ENCODE measurements at places on chromosomes 16 and 17.
A peak's percentile ranks its signal among the peaks of the same experiment; 100 is the strongest.

DNA sequence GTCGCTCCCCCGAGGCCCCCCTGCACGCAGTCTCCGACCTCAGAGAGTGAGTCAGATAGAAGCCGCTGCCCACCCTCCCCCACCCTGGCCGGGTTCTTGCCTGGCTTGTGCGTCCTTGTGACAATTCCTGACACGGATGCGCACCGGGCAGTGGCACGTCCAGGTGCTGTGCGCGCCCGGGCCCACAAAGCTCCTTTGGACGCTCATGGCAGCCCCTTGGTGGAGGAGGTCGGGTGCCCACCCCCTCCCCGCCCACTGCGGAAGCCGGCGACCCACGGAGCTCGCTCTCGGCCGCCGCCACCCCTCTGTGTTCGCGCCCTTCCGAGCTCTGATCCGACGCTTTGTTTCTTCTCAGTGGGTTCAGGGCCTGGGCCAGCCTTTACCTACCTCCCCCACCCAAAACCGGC lies 662 bp upstream of the TUBB3 start:
- peak; percentile 46 for DNase-seq

DNA sequence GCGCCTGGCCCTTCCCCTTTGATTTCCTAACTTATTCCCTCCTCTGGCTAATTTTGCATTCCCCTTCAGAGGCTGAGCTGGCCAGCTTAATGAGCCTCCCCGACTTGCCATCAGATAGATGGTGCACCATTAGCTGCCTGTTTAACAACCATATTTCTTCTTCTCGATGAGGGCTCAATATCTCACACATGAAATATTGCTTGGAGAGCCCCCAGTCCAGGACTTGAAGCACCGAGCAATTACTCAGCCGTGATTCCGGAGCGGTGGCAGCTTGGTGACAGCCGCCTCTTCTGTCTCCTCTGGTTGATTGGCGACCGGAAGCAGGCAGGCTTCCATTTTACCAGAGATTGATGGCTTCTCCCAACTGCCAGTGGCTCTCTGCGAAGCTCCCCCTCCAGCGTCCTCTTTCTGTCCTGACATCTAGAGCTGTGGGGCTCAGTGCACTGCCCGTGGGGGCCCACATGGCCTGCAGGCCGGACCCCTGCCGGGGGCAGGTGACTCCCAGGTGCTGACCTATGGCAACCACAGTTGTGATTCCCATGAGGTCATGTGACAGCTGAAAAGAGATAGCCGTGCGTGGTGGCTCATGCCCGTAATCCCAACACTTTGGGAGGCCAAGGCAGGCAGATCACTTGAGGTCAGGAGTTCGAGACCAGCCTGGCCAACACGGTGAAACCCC lies 133.7 kb upstream of the SEC14L1 start:
- no peak for DNase-seq

DNA sequence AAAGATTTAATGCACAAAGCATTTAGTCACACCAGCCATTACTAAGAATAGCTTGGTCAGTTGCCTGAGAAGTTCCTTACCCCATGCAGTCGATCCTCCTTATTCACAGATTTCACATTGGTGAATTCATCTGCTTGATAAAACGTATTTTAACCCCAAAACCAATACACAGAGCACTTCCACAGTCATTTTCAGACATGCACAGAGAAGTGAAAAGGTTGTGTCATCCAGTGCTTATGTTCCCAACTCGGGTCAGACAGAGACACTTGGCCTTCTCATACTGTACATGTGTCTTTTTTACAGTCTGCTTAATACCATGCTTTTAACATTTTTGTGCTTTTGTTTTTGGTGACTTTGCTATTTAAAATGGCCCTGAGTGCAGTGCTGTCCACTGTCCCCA lies 219.7 kb downstream of the SPECC1 start:
- no peak for DNase-seq

GRCh38 chr17:69695646-69696045 lies 281.1 kb downstream of the MAP2K6 start:
- DNase-seq = no peak

DNA sequence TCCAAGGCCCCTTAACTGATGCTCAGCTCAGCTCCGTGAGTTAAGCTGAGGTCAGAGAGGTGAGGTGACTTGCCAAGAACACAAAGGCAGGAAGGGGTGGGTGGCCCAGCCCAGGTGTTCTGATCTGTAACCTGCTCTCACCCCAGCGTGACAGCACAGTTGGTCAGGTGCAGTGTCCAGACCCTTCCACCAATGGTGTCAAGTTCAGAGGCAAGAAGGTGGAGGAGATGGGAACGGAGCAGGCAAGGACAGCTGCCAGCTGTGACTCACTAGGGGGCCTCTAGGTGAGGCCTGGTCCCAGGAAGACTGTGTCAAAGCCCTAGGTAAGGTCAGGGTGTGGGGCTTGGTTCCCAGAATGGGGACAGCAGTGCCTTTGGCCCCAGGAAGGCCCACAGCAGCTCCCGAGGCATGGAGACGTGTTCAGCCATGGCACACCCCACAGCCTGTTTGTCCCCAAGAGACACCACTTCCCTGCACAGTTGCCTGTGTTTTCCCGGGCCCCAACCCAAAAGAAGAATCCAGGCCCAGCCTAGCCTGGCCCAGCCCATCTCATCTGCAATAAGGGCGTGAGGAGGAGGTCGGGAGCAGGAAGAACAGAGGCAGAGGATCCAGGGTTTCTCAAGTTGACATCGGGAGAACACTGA lies 7.2 kb downstream of the WFIKKN2 start:
- DNase-seq = no peak

DNA sequence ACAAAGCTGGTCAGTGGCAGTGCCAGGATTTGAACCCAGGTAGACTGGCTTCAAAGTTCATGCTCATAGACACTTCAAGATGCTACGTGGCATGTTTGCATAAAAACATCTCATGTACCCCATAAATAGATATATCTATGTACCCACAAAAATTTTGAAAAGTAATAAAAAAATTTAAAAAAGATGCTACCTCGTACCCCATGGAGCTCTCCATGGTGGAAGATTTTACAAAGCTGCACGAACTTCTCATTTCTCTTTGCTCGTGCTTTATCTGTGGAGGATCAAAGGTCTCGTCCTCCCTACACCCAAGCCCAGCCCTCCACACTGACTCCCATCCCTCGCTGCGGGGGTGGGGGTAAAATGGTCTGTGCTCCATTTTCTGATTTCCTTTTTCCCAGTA lies 135.5 kb downstream of the HAPSTR1 start:
- no peak for DNase-seq

GRCh38 chr17:76382351-76382802 lies 2.0 kb upstream of the SPHK1 start:
- peak; percentile 50 for DNase-seq

DNA sequence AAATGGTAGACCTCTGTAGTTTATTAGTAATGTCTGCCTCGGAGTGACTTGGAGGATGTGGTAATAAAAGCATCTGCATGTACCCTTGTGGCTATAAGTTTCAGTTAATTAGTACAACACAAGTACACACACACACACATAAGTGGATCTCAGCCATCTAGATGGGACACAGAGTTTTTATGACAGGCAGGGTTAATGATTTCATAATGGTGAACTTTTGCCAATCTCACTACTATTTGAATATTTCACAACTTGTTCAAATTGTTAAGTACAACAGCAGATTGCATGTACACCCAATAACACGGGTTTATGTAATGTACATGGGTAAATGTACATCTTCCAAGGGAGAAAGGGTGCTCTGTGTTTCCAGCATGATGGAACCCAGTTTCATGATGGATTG lies 511.3 kb upstream of the HSBP1 start:
- DNase-seq = no peak

- DNase-seq = no peak
These were observed 106.3 kb downstream of the CDH11 start for GRCh38 chr16:65015599-65015998.

- DNase-seq = no peak
These were observed 225.6 kb downstream of the MSI2 start for GRCh38 chr17:57481910-57482391.

- DNase-seq = no peak
These were observed 105.4 kb upstream of the TBX2 start for GRCh38 chr17:61294286-61294685.

DNA sequence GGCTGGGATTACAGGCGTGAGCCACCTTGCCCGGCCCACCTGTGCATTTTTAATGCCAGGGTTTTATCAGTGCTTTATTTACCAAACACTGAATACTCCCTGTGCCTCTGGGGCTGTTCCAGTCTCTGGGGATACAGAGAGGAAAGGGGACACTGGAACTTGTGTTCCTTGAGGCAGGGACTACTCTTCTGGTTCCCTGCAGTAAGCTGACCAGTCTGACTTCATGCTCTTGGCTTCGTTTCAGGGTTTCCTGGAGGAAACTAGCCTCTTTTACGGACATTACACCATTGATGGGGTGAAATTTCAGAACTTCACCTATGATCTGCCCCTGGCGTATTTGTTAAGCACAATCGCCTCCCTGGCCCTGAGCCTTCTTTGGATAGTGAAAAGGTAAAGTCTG lies 37.4 kb upstream of the COQ7 start:
- no peak for DNase-seq

DNA sequence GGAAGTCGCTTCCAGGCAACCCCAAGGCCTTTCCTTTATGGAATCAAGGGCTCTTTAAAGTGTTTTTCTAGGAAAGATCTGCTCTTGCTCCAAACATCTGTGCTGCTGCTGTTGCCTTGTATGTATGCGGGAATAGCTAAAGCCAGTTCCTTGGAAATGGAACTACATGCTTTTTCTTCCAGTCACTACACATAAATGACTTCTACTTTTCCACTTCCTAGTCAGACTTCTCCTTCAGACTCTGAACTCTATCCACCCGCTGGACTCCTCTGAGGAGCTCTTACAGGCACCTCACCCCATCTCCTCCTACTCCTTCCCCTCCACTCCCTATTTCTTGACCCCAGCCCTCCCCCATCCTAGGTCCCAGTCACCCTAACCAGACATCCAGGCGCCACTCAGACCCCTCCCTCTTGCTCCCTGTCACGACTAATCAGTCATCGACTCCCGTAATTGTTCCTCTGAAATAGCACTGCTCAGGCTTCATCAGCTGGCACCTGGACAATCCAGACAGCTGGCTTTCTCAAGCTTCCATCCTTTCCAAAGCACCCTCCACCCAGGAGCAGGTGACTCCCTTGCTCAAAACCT lies 15.0 kb upstream of the PEMT start:
- DNase-seq = no peak

GRCh38 chr17:68325961-68326360 lies 34.7 kb downstream of the ARSG start:
- DNase-seq = no peak

DNA sequence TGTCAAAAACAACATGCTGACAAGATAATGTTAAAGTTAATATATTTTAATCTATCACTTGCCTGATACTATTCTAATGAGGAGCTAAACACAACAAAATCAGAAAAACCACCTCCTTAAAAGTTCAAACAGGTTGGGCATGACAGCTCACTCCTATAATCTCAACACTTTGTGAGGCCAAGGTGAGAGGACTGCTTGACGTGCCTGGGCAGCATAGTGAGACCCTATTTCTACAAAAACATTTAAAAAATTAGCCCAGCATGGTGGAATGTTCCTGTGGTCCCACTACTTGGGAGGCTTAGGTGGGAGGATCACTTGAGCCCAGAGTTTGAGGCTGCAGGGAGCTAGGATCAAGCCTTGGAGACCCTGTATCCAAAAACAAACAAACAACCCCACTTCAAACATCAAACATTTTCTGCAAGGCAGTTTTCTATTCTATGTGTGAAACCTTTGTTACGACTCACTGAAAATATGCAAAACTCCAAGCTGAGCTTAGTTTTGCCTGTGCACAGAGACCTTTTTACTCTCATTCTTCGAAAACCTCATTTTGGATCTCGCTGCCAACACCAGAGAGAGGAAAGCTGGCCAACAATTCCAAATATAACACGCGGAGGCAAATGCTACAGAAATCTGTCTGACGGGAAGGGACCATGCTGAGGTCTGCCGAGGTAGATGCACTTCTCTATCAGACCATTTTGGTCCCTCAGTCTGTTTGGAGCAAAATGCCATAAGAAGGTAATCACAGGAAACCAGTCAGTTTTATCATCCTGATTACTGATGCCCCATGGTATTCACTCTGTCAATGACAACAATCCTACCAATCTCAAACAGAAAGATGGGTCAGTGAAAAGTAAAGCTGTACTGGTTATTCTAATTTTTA lies 6.2 kb downstream of the PHF12 start:
- no peak for DNase-seq

GRCh38 chr17:18176176-18176575 lies 7.5 kb upstream of the ALKBH5 start:
- DNase-seq = no peak

- no peak for DNase-seq
These were observed 41.7 kb upstream of the NKD1 start for GRCh38 chr16:50506543-50506937.

DNA sequence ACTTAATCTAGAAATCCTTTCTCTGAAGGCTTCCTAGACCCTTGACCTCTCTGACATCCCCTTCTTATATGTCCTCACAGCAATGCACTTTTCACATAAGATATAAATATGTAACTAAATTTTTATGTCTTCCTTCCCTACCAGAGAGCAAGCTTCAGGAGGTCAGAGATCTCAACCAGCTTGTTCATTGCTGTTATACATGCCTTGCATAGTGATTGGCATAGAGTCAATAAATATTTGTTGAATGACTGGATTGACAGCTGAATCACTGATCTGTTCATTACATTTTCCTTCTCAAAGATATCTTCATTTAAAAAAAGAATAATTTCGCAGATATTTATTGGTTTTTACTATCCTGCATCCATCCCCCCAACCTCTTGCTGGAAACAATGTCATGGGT lies 29.5 kb downstream of the HYDIN start:
- no peak for DNase-seq

DNA sequence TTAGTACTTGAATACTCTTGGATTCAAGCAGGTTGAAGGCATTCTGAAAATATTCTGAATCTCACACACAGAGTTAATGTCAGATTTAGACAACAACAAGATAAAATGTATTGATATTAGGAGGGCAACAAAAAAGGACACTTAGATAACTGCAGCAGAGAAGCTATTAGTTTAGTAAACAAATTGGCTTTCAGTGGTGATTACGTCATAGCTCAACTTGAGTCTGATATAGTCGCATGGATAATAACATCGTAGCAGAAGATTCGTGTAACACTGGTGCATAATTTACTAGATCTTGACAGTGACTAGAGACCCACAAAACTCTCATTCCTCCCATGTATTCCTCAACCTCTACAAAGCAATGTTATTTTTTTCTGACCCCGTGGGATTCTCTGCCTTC lies 268.3 kb downstream of the KCNJ2 start:
- no peak for DNase-seq

DNA sequence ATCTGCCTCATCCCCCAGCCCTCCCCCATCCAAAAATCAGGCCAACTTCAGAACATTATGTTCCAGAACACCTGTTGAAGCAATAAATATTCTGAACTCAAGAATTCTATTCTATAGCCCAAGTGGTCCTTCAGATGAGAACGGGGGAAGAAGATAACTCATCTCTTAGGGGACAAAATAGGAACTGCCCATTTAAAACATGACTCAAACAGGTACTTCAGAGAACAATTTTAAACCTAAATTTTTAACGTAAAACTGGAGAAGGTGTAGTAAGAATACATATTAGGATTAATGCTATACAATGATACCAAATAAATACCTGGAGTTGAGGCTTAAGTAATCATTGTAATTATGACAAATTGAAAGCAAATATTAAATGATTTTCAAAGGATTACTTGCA lies 112.1 kb downstream of the CDYL2 start:
- DNase-seq = no peak

Data from activated CD4-positive, alpha-beta T cell treated with anti-CD3 and anti-CD28 coated beads, Interleukin-2, amount 50 U/mL, for 48 hours (primary cell).